H1 (cell line): ENCODE measurements at places on chromosomes 5 and 9. TPM values are rescaled to one million over a fixed set of nuclear protein-coding genes. Genes with fewer than 3 reads are reported as not detected.

- DNase-seq, result no peak
- no peaks in the 10 kb centered on the region for H3K36me3 ChIP-seq
- H3K4me3 ChIP-seq, result no peak overlapping the region
- no peaks in the 10 kb centered on the region for H3K27me3 ChIP-seq
- no peaks in the 10 kb centered on the region for H3K4me1 ChIP-seq
These were observed 7.2 kb upstream of the RPL26L1 start for GRCh38 chr5:172952034-172952511.

- no peak overlapping the region for H3K4me3 ChIP-seq
- H3K27ac ChIP-seq, result no peak overlapping the region
- no peaks in the 10 kb centered on the region for H3K4me1 ChIP-seq
- no peaks in the 10 kb centered on the region for H3K27me3 ChIP-seq
- no peaks in the 10 kb centered on the region for H3K36me3 ChIP-seq
These were observed 95.9 kb upstream of the GNAQ start for GRCh38 chr9:78127279-78128225.

GRCh38 chr5:142900927-142901326 lies 130.8 kb downstream of the ARHGAP26 start:
- H3K36me3 ChIP-seq, result no peaks in the 10 kb centered on the region
- no peak for DNase-seq
- no peak overlapping the region; the same call in 1 of the 2 replicates for H3K27ac ChIP-seq

The CCDC171 gene
- total RNA-seq, result 1.9 and 2.3 TPM in 2 replicates

GRCh38 chr9:108469654-108470053 lies 386.1 kb downstream of the ACTL7B start:
- no peaks in the 10 kb centered on the region for H3K36me3 ChIP-seq
- H3K4me1 ChIP-seq, result 0 out of 2 replicates have a peak, but pooled peaks cover 6% of the 10 kb centered on the region
- DNase-seq, result no peak
- no peaks in the 10 kb centered on the region for H3K27me3 ChIP-seq
- H3K27ac ChIP-seq, result no peak overlapping the region

DNA sequence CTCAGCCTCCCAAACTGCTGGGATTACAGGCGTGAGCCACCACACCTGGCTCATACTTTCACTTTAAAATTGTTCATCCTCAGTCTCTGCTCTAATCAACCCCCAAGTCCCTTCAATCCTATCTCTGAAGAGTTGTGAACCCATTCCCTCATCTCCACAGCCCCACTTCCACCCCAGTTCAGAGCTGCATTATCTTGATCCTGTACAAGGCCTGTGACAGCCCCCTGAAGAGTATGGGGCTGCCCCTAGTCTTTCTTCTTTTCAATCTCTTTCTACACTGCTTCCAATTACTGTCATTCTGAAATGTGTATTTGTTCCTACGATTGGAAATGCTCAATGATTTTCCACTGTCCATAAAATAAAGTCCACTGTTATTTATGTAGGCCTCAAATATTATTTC lies 588.3 kb downstream of the RAB3C start:
- H3K4me3 ChIP-seq, result no peak overlapping the region
- H3K4me1 ChIP-seq, result no peaks in the 10 kb centered on the region
- H3K27ac ChIP-seq, result no peak overlapping the region
- no peaks in the 10 kb centered on the region for H3K36me3 ChIP-seq
- no peak for DNase-seq

The SLC36A3 gene
- not detected in 2 replicates for total RNA-seq

- no peaks in the 10 kb centered on the region for H3K36me3 ChIP-seq
- DNase-seq, result no peak
- no peak overlapping the region for H3K4me3 ChIP-seq
- H3K4me1 ChIP-seq, result no peaks in the 10 kb centered on the region
- no peaks in the 10 kb centered on the region for H3K27me3 ChIP-seq
These were observed 1006.9 kb upstream of the CTNND2 start for GRCh38 chr5:12911156-12911555.

The WDR38 gene
- total RNA-seq, result not detected in 2 replicates

GRCh38 chr9:84620338-84620737 lies 49.2 kb upstream of the NTRK2 start:
- H3K36me3 ChIP-seq, result no peaks in the 10 kb centered on the region
- peaks cover 3% of the 10 kb centered on the region for H3K4me1 ChIP-seq
- no peaks in the 10 kb centered on the region for H3K27me3 ChIP-seq
- no peak overlapping the region for H3K4me3 ChIP-seq
- H3K27ac ChIP-seq, result no peak overlapping the region

The SPATA24 gene
- 9.4 and 11.6 TPM in 2 replicates for total RNA-seq

The GFI1B gene
- total RNA-seq, result 0.09 and 0.71 TPM in 2 replicates

The LCN9 gene
- total RNA-seq, result 3.1 and 3.7 TPM in 2 replicates

The HMCN2 gene
- 7.9 and 9.1 TPM in 2 replicates for total RNA-seq

GRCh38 chr5:16592255-16592654 lies 24.5 kb downstream of the RETREG1 start:
- H3K27ac ChIP-seq, result no peak overlapping the region
- H3K36me3 ChIP-seq, result no peaks in the 10 kb centered on the region
- no peak for DNase-seq
- H3K4me3 ChIP-seq, result no peak overlapping the region

- H3K27ac ChIP-seq, result no peak overlapping the region
- H3K4me3 ChIP-seq, result no peak overlapping the region
- H3K27me3 ChIP-seq, result no peaks in the 10 kb centered on the region
These were observed 2288.5 kb upstream of the C9orf72 start for GRCh38 chr9:29861803-29862202.

- DNase-seq, result no peak
- no peak overlapping the region for H3K27ac ChIP-seq
- H3K36me3 ChIP-seq, result no peaks in the 10 kb centered on the region
- peaks cover 2% of the 10 kb centered on the region; the same call in 1 of the 2 replicates for H3K4me1 ChIP-seq
These were observed 11.0 kb downstream of the CFAP95 start for GRCh38 chr9:69831611-69832010.

The IL9 gene
- not detected in 2 replicates for total RNA-seq

DNA sequence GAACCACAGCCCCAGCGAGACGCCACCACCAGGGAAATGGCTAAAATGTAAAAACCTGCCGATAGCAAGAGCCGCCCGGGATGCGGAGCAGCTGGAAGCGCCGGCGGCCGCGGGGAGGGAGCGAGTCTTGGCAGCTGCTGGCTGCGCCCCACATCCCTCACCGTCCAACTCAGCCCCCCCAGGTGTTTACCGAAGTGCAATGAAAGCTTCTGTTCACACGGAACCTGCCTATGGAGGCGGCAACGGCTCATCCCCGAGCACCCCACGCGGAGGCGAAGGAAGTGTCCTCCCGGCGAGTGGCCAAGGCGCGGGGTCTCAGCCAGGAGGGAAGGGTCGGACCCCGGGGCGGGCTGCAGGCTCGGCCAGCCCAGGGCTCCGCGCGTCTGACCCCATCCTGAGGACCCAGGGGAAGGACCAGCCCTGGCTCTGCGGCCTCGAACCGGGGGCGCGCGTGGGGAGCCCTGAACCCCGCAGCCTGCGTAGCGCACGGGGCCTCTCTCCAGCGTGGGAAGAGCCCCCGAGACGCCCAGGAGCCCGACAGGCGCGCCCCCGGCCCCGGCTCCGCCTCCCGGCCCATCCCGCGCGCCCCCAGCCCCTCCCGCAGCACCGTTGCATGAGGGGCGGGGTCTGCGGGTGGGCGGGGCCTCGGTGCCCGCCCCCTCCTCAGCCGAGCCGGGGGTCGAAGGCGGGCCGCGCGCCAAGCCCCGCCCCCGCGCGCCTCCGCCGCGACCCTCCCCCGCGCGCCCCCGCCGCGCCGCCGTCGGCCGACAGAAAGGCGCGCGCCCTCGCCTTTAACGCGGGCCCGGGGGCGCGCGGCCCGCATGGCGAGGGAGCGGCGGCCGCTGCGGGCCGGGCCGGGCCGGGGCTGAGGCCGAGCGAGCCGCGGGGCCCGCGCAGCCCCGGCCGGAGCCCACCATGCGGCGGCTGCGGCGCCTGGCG lies at the start of gene DIPK1B:
Gene DIPK1B (plus strand): TSS at position 822 of the 939 bp plus-strand sequence. CDS start 94 bp downstream, at position 916.
- H3K36me3 ChIP-seq, result no peaks in the 10 kb centered on the region
- DNase-seq, result peak; percentile 86
- H3K27me3 ChIP-seq, result peaks cover 3% of the 10 kb centered on the region

The CDX1 gene
- not detected in 2 replicates for total RNA-seq

DNA sequence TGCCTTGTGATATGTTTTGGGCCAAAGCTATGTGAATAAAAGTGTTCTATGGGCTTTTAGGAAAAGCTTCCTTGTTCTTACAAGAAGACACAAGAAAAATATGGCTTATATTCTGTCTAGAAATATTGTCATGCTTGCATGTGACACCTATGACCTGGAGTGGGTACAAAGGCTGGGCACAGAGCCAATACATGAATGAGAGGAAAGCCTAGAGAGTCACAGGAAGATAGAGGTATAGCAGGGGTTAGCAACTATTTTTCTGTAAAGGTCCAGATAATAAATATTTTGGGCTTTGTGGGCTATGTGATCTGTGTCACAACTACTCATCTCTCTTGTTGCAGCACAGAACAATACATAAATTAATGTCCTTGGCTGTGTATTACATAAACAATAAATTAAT lies 196.6 kb upstream of the CD180 start:
- H3K4me1 ChIP-seq, result peaks cover 2% of the 10 kb centered on the region; the same call in 1 of the 2 replicates
- DNase-seq, result no peak
- H3K27ac ChIP-seq, result no peak overlapping the region
- no peaks in the 10 kb centered on the region for H3K36me3 ChIP-seq
- H3K4me3 ChIP-seq, result no peak overlapping the region

GRCh38 chr9:86794391-86795046 lies 152.8 kb downstream of the GAS1 start:
- DNase-seq, result no peak
- H3K4me1 ChIP-seq, result peaks cover 4% of the 10 kb centered on the region

The IPO11 gene
- 64.4 and 70.2 TPM in 2 replicates for total RNA-seq

DNA sequence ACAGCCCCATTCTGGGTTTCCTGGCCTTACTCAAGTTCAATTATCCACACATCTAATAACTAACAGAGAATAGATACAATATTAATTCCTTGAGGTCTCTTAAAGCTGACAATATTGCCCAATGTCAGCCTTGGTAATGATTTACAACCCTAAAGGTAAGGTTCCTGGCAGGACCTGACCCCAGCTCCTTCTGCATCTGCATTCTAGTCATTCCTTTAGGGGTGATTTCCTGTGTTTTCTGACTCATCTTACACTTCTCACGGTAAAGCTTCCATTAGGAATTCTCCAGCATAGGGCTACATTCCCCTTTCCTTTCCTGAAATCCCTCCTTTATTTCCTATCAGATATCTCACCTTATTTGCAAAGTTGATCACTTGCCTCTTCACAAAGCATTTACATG lies 9.3 kb downstream of the HAVCR1 start:
- H3K4me3 ChIP-seq, result no peak overlapping the region
- no peak for DNase-seq
- H3K27ac ChIP-seq, result no peak overlapping the region
- no peaks in the 10 kb centered on the region for H3K4me1 ChIP-seq
- no peaks in the 10 kb centered on the region for H3K36me3 ChIP-seq

The ARHGEF37 gene
- 0.48 and 1.8 TPM in 2 replicates for total RNA-seq

- DNase-seq, result no peak
- no peak overlapping the region for H3K4me3 ChIP-seq
- peaks cover 2% of the 10 kb centered on the region for H3K36me3 ChIP-seq
- no peaks in the 10 kb centered on the region for H3K4me1 ChIP-seq
These were observed 68.8 kb downstream of the SLC44A1 start for GRCh38 chr9:105313238-105313637.

The MARCHF3 gene
- 12.0 and 14.0 TPM in 2 replicates for total RNA-seq

The ZDHHC21 gene
- 4.8 and 6.0 TPM in 2 replicates for total RNA-seq

DNA sequence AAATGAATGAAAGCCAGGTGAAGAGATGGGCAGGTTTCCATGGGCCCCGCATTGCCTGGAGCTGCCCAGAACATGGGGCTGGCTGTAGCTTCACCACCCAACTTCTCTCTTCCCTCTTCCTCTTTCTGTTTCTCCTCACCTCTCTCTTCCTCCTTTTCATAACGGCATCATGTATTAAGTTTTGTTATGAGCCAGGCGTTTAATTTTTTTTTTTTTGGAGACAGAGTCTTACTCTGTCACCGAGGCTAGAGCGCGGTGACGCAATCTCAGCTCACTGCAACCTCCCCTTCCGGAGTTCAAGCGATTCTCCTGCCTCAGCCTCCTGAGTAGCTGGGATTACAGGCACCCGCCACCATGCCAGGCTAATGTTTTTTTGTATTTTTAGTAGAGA lies 13.0 kb upstream of the SPINK4 start:
- H3K4me1 ChIP-seq, result no peaks in the 10 kb centered on the region; the same call in 1 of the 2 replicates
- H3K27me3 ChIP-seq, result no peaks in the 10 kb centered on the region
- no peak overlapping the region for H3K4me3 ChIP-seq
- H3K27ac ChIP-seq, result no peak overlapping the region
- no peak for DNase-seq

The C5orf63 gene
- total RNA-seq, result 0.67 TPM in 1 of 2 replicates, not detected in the other

- DNase-seq, result no peak
- no peaks in the 10 kb centered on the region for H3K27me3 ChIP-seq
- H3K36me3 ChIP-seq, result no peaks in the 10 kb centered on the region
- no peak overlapping the region for H3K27ac ChIP-seq
- H3K4me1 ChIP-seq, result no peaks in the 10 kb centered on the region
These were observed 53.5 kb downstream of the SMIM23 start for GRCh38 chr5:171839112-171839511.

DNA sequence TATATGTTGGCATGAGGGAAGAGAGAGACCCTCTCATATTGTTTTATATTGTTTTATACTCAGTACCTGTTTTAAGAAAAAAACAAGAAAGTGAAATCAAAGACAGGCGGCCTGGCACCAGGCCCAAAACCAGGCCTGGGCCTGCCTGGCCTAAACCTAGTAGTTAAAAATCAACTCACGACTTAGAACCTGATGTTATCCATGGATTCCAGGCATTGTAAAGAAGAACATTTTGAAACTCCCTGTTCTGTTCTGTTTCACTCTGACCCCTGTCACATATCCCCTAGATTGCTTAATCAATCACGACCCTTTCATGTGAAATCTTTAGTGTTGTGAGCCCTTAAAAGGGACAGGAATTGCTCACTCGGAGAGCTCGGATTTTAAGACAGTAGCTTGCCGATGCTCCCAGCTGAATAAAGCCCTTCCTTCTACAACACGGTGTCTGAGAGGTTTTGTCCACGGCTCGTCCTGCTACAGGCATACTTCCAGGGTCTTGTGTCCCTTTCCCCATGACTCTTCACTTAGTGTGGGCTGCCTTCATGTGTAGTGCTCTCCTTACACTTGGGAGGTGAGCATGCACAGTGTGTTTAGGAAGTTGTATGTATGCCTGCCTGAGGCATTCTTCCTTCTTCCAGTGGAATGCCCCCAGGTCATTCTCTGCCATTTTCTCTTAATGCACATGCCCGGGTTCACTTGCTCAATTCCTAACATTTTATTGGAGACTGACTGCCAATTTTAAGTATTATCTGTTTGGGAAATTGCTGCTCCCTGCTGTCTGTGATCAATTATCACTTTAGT lies 17.8 kb downstream of the TBCA start:
- DNase-seq, result no peak
- no peak overlapping the region for H3K27ac ChIP-seq
- peaks cover 4% of the 10 kb centered on the region; the same call in 1 of the 2 replicates for H3K36me3 ChIP-seq
- no peaks in the 10 kb centered on the region for H3K4me1 ChIP-seq
- H3K4me3 ChIP-seq, result no peak overlapping the region

GRCh38 chr9:106052735-106053134 lies 358.4 kb downstream of the TMEM38B start:
- no peaks in the 10 kb centered on the region for H3K4me1 ChIP-seq
- H3K4me3 ChIP-seq, result no peak overlapping the region
- no peak overlapping the region for H3K27ac ChIP-seq
- H3K36me3 ChIP-seq, result no peaks in the 10 kb centered on the region
- H3K27me3 ChIP-seq, result no peaks in the 10 kb centered on the region

GRCh38 chr9:135584371-135584770 lies 22.8 kb downstream of the PAEP start:
- H3K27ac ChIP-seq, result no peak overlapping the region
- no peak overlapping the region for H3K4me3 ChIP-seq

The FXN gene
- 37.5 and 41.6 TPM in 2 replicates for total RNA-seq

The ZNF300 gene
- 15.2 and 15.8 TPM in 2 replicates for total RNA-seq

The BAAT gene
- 0.17 TPM in 1 of 2 replicates, not detected in the other for total RNA-seq
